ENCODE measurements at places on chromosomes 1 and 21.

DNA sequence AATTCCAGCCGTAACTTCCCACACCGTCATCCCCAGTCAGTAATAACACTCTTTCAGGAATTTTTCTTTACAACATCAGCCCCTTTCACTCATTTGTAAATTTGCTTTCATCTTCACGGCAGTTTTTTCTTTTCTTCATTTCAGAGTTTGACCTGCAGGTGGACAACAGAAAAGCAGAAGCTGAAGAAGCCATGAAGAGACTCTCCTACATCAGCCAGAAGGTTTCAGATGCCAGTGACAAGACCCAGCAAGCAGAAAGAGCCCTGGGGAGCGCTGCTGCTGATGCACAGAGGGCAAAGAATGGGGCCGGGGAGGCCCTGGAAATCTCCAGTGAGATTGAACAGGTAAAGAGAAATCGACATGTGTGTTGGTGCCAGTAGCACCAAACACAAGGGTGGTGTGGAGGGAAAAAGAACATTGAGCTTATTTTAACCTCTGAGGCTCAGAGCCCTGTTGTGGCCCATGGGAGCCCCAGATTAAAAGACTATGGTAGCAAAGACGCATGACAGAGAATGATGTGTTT is 53.2 kb downstream of the LAMC2 start:
- no peak for DNase-seq

GRCh38 chr1:232613752-232614381 is 16.1 kb downstream of the SIPA1L2 start:
- DNase-seq = peak; percentile 40

- DNase-seq = no peak
Observed at GRCh38 chr1:177611402-177611801, 358.5 kb downstream of the SEC16B start.

DNA sequence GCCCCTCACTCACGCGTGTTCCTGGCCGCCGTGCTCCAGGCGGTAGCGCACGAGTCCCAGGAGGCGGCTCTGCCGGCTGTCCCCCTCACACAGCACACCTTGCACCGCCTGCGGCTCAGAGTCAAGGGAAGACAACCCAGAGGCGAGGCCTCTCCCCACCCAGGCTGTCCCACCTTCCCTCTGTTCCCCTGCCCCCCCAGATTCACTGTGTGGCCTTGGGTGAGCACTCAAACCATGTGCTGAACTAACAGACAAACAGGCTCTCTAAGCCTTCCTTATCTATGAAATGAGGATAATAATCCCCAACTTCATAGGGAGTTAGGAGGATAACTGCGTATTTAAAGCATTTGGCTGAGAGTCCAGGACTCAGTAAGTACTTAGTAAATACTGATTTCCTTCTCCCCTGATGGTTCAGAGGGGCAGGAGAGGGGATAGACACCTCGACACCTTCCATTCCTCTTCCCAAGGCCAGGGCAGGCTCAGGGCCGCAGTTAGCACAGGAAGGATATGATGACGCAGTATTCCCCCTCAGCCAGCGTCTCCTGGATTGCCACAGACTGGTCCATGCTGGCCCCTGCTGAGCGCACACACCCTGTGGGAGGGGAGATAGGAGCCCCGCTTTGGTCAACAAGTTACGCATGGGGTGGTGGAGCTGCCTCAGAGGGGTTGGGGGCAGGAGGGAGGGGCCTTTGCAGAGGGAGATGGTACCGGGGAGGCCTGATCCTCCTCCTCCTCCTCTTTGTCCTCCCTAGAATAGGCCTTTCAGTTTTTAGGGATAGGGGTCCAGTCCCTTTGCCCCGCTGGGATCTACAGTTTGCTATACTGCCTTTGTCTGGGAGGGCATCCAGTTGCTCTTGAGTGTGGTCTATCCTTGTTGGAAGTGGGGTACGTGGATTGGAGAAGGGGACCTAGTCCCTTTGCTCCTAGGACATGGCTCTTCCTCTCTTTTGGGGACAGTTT is 830 bp downstream of the INPP5B start:
- no peak for DNase-seq

GRCh38 chr1:40185951-40186864 is 25.0 kb downstream of the RLF start:
- DNase-seq = no peak

GRCh38 chr1:240743705-240744104 is 131.8 kb upstream of the GREM2 start:
- DNase-seq = no peak

DNA sequence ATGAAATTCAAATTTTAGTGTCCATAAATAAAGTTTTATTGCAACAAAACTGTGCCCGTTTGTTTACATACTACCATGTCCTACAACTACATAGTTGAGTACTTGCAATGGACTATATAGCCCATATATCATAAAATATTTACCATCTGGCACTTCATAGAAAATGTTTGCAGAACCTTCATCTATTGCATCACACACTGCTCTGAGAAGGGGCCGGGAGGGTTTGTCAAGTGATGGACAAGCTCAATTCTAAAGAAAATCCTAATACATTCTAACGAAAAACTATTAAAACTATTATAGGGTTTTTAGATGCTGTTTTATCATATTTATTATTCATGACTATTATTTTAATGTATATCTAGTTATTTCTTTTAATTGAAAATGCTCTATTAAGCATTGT is 35.9 kb downstream of the RGSL1 start:
- DNase-seq = no peak

- no peak for DNase-seq
Observed at GRCh38 chr1:243251539-243251938, 3.5 kb downstream of the CEP170 start.

DNA sequence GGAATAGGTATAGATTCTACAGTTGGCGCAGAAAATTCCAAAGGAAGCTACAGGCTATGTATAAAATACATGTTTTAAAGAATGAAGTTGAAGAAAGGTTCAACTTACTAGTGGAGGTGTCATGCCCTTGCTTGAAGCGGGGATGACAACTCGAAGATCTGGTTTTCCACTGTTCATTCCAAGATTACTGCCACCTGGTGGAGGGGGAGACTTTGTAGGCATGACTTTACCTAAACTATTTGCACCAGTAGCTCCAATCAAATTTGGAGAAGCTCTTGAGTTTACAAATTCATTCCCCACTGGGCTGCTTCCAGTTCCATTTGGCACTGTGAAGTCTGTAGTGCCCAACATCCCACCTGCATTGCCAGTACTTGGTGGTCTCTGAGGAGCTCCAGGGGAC is 81.7 kb downstream of the AXDND1 start:
- DNase-seq = no peak

- peak; percentile 82 for DNase-seq
Observed at GRCh38 chr1:231053493-231054162, 13.6 kb upstream of the FAM89A start.

GRCh38 chr1:29166291-29166878 is 15.3 kb downstream of the SRSF4 start:
- DNase-seq = no peak

DNA sequence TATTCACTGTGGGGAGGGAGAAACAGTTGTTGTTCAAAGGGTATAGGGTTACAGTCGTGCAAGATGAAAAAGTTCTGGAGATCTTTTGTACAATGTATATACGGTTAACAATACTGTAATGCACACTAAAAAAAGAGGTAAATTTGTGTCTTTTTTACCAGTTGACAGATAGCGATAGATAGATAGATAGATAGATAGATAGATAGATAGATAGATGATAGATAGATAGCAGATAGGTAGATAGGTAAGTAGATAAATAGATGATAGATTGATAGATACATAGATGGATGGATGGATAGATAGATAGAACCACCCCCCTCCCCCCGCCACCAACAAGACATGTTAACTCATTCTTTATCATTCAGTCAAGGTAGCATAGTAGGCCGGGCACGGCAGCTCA is 10.2 kb downstream of the S100A16 start:
- DNase-seq = no peak

DNA sequence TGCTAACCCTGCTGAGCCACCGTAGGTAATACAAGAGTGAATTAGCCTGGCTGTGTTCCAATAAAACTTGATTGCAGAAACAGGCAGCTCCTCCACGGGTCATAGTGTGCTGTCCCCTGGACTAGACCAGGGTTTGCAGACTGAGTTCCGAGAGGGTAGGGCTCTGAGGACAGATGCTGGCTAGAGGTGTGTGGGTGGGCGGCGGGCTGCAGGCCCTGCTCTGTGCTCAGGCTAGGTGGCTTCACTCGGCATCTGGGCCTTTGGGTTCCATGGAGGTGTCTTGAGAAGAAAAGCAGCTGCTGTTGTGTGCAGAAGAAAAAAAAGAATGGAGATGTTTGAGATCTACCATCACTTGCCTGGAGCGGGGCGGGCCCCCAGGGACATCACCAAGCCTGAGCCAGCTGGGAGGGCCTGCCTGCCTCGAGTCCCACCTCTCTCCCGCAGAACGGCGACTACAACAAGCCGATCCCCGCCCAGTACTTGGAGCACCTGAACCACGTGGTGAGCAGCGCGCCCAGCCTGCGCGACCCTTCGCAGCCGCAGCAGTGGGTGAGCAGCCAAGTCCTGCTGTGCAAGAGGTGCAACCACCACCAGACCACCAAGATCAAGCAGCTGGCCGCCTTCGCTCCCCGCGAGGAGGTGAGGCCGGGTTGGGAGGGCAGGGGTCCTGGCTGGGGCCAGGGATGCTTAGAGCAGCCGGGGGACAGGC is 7.9 kb downstream of the TMEM201 start:
- peak; percentile 28 for DNase-seq

DNA sequence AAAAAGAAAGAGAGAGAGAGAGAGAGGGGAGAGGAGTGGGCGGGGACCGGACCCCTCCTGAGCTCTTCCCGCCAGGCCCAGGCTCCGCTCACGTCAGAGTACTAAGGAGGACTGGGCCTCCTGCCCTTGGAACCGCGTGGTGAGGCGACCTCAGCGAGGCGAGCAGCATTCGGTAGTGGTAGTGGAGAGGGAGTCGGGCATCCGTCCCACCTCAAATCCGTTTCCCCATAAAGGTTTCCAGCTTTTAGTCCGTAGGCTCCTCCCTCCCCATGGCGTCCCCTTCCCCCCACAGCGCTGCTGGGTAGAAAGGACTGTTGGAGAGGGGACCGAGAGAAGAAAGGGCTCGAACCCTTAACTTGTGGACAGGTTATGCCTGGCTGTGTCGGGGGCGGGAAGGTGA is 124.4 kb upstream of the BARHL2 start:
- DNase-seq = no peak
